ENCODE measurements at places on chromosomes 7 and 10.

GRCh38 chr10:101974091-101974971, 81.6 kb downstream of the ARMH3 start:
- no peak for DNase-seq

- no peak for DNase-seq
Observed at GRCh38 chr10:31187182-31187581, 131.8 kb upstream of the ZEB1 start.

DNA sequence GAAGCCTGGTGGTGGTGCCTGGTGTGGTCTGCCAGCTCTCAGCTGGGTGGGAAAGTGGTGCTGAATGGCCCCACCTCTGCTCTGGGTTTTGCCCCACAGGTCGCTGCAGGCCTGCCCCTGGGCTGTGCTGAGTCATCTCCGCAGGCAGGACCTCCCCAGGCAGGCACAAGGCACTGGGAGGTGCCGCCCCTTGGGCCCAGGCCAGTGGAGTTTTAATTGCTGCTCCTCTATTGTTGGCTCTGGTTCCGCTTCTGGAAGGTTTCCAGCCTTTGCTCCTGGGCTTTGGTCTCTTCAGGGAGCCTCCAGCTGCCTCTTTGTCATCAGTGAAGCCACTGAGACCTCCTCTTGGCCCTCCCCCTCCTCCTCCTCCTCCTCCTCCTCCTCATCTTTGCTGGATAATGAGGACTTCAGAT, 180.3 kb upstream of the GRB10 start:
- DNase-seq: no peak

GRCh38 chr7:158246272-158246959, 341.2 kb downstream of the PTPRN2 start:
- no peak for DNase-seq

DNA sequence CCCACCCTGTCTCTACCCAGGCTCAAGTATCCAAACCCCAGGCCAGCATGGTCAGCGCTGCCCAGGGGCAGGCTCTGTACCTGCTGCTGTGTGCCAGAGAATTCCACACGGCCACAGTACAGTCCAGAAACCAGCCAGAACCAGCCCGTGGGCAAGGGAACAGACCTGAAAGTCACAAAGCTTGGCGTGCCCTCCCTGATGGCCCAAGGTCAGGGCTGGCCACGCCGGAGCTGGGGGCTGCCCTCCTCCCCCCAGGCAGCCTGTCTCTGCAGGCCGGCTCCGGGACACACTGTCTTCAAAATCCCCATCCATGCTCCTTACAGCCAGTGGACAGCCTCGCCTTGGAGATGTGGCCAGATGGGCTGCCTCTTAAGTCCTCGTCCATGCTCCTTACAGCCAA, 78.4 kb downstream of the CTBP2 start:
- DNase-seq: no peak

DNA sequence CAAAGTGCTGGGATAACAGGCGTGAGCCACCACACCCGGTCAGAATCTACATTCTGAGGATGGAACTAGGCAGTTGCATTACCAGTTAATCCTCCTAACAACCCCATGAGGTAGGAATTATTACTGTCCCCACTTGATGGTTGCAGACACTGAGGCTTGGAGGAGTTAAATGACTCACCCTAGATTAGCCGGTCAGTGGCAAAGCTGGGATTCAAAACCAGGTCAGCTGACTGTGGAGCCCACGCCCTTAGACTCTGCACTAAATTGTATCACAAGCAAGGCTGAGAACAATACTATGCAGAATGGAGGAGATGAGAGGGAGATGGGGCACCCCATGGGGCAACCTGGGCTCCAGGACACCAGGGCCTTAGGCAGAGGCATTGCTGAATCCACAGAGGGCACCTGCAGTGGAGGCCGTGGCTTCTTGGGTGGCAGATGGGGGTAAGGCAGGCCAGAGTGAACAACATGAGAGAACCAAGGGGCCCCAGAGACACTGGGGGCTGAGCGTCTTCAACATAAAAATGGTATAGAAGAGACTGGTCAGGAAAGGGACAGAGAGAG, 723.4 kb downstream of the PARD3 start:
- no peak for DNase-seq

GRCh38 chr7:24840563-24840962, 83.3 kb upstream of the GSDME start:
- no peak for DNase-seq

- no peak for DNase-seq
Observed at GRCh38 chr7:100603726-100604027, 1.5 kb downstream of the PCOLCE start.

- no peak for DNase-seq
Observed at GRCh38 chr10:101356132-101356531, 2.2 kb downstream of the BTRC start.

- no peak for DNase-seq
Observed at GRCh38 chr7:43701500-43701854, 27.8 kb downstream of the COA1 start.

DNA sequence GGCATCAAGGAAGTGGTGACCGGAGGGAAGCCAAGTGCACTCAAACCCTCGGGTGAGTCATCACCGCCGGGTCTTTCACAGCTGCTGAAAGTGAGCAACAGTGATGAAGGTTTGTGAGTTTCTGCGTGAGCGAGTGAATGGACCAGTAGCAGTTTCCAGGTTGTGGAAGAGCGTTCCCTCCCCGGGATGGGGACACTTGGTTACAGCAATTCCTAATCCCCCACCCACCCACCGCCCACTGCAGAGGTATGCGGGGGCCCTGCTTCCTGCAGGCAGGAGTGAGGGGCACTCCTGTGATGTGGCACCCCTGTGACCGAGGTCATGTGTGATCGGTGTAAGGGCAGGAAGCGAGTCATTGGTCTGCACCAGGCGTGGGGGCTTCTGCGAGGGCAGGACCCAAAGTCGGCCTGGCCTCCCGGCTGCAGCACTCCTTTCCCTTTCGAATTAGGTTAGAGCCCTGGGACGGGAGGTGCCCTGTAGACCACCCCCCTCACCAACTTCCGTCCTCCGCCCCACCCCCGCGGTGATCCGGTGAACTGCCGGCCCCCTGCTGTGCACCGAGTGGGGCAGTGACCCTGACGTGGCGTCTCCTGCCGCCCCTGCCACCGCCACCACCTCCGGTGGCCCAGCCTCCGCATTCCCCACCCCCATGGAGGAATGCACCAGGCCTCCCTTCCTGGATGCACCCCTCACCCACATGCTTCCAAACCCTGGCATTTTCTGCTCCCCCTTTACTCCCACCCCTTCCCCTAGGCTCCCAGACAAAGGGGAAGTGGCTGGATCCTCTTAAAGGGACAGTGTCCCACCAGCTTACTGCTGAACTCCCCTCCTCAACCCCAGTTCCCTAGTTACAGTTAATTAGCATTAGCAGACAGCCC, 10.9 kb downstream of the LIMK1 start:
- DNase-seq: peak; percentile 55

DNA sequence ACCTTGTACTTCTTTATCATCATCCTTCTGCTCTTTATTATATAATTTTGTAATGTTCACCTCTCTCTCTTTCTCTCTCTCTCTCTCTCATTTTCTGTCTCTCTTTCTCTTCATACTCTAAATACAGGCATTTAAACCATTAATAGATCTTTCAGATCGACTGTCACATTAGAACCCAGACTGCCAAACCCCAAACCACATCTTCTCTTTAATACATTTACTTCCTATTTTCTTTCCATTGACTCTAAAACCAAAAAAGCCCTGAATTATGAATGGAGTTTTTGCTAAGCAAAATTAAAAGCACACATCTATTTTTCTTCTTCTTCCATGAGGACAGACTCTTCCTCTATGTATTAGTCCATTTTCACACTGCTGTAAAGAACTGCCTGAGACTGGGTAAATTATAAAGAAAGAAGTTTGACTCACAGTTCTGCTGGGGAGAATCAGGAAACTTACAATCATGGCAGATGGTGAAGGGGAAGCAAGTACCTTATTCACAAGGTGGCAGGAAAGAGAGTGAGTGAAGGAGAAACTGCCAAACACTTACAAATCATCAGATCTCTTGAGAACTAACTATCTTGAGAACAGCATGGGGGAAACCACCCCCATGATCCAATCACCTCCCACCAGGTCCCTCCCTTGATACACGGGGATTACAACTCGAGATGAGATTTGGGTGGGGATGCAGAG, 272.7 kb upstream of the MGMT start:
- DNase-seq: no peak

DNA sequence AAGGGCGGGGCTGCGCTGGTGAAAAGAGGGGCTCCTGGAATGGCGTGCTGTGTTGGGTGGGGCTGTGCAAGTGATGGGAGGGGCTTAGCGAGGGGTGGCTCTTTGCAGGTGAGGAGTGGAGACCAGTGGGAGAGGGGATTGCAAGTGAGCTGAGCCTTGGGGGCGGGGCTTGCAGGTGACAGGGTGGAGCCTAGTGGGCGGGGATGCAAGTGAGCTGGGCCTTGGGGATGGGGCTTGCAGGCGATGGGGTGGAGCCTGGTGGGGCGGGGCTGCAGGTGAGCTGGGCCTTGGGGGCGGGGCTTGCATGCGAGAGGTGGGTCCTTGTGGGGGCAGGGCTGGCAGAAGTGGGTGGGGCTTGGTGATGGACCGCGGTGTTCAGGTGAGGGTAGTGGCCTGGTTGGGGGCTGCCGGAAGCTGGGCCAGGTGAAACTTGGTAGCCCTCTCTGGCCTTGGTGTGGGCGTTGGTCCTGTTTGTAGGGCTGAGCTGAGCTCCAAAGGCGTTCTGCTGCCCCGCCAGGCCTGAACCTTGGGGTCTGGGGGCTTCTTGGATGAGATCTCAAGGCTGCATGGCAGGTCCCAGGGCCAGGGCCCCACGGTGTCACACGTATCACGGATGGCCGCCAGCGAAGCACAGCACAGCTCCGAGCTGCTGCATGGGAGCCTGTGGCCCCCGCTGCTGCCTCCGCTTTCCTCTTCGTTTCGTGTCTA, 743 bp upstream of the PITRM1 start:
- DNase-seq: peak; percentile 94

DNA sequence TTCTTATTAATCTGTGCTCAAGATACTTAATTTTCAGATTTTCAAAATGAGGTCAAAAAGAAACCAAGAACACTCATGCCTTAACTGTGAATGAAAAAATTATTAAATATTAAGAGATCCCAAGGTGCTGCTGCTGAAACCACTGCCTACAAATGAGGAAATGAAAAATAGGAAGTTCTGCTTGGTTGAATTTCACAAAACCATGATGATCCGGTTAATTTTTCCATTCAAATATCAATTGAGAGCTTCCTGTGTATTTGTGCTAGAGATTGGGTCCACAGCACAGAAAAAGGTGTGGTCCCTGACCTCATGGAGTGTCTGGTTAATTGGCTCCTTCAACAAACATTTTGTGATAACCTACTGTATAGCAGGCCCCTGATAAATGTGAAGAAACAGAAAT, 132.7 kb upstream of the YAE1 start:
- DNase-seq: no peak

DNA sequence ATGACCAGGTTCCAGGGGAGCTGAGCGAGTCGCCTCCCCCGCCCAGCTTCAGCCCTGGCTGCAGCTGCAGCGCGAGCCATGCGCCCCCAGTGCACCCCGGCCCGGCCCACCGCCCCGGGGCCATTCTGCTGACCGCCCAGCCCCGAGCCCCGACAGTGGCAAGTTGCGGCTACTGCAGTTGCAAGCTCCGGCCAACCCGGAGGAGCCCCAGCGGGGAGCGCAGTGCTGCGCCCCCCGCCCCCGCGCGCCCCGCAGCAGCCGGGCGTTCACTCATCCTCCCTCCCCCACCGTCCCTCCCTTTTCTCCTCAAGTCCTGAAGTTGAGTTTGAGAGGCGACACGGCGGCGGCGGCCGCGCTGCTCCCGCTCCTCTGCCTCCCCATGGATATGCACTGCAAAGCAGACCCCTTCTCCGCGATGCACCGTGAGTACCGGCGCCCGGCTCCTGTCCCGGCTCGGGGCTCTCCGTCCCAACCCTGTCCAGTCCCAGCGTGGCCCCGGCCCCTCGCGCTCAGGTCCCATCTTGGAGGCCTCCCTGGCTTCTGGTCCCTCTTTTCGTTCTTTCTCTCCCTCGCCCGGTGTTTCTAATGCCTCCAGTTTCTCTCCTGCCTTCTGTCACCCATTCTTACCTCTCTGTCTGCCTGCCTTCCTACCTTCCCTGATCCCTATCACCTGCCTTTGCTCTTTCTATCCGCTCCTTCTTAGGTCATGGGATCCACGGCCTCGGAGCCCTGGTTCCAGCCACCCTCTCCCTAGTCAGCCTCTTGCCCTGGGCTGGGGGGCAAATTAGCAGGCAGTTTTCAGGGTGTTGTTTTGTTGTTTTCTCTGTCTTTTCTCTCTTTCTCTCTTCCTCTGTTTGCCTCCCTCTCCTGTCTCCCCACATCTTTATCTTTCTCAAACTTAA, 751 bp downstream of the PAX2 start:
- DNase-seq: no peak
